ENCODE measurements at places on chromosomes 16 and 17. TPM values are rescaled to one million over a fixed set of nuclear protein-coding genes. Genes with fewer than 3 reads are reported as not detected.

- DNase-seq, result no peak
These were observed 670 bp upstream of the CTF1 start for GRCh38 chr16:30895627-30896260.

DNA sequence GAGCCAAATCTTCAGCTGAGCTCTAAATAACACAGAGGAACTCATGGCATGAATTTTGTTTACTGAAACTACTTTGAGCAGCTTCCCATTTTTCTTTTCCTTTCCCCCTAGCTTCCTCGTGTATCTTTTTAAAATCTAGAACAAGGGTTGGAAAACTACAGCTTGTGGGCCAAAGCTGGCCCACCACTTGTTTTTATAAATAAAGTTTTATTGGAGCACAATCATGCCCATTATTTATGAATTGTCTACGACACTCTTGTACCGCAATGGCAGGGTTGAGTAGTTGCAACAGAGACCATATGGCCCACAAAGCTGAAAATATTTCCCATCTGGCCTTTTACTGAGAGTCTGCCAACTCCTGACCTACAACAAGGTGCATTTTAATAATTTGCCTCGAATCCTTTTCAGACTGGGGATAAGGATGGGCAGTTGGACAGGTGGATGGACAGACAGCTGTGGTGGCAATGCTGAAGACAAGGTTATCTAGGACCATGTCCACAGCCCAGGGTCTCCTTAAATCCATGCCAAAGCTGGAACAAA lies 87.7 kb downstream of the RMI2 start:
- DNase-seq, result no peak

DNA sequence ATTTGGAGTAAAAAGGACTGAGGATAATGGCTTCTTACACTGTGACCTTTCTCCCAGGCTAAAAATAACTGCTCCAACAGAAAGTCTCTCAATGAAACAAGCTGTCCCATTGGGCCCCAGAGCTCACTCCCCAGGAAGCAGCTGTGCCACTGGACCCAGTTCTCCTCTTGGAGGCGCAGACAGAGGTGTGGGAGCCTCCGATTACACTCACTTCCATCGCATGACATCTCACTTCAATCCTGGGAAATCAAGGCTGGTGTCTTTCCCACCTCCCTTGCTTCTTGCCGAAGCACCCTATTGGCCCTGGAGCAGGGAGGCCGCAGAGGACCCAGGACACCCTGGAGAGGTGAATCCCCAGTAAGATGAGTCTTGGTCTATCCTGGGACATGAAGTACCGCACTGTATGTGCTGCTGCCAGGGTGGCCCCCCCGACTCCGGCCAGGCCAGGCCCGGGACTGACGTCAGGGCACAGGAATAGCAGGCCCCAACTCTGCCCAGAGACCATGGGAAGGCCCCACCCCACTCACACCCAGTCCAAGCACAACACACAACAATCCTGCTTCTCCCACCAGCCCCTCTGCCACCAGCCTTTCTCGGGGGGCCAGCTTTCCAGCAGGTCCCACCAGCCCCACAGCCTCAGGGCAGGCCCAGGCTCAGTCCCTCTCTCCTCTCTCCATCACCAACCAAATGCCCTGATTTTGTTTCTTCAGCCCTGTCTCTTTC lies 29.5 kb downstream of the SRL start:
- DNase-seq, result peak; percentile 93

DNA sequence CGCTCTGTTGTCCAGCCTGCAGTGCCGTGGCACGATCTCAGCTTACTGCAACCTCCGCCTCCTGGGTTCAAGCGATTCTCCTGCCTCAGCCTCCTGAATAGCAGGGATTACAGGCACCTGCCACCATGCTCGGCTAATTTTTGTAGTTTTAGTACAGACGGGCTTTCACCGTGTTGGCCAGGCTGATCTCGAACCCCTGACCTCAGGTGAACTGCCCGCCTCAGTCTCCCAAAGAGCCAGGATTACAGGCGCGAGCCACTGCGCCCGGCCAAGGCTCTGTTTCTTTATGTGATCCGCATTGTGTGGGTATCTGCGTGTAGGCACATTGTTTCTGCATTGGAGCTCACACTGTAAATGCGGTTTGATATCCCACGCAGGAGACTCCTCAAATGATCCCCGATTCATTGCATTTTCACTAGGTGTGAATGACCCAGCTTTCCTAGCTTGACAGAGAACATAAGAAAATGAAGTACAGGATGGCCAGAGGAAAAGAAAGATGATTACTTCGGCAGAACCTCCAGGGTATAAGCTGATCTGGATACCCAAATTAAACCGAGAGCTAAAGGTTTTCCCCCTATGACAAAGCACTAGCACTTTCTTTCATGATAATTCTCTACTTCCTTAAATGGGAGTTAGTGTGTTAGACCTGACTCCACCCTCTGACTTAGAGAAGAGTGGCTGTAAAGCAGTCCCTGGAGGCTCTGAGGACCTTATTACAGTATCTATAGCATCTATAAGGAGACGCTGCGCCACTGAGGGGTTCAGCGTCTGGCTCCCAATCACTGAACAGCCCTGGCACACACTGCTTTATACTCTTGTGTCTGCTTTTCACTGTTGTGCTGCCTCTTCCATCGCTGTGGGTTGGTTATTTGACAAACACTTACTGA lies 17.3 kb downstream of the COTL1 start:
- no peak for DNase-seq

DNA sequence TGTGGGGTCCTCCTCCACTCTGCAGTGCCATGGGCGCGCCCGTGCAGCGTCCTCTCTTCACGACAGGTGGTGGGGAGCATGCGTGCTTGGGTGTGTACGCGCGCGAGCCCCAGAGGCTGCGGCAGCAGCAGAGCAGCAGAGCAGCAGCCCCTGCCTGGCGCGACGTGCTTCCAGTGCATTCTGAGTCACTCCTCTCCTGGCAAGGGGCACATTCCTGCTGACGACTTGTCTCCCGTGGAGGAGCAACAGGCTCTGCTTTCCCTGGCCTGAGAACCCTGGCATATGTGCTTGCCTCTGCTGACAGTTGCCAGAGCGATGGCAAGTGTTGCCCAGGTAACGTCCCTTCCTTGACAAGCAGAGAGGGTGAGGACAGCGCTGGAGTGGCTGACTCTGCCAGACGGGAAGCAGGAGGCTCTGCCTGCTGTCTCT lies 133.8 kb upstream of the PLCG2 start:
- peak; percentile 82 for DNase-seq

GRCh38 chr16:30947541-30947858 lies 1.4 kb upstream of the ORAI3 start:
- DNase-seq, result peak; percentile 68

DNA sequence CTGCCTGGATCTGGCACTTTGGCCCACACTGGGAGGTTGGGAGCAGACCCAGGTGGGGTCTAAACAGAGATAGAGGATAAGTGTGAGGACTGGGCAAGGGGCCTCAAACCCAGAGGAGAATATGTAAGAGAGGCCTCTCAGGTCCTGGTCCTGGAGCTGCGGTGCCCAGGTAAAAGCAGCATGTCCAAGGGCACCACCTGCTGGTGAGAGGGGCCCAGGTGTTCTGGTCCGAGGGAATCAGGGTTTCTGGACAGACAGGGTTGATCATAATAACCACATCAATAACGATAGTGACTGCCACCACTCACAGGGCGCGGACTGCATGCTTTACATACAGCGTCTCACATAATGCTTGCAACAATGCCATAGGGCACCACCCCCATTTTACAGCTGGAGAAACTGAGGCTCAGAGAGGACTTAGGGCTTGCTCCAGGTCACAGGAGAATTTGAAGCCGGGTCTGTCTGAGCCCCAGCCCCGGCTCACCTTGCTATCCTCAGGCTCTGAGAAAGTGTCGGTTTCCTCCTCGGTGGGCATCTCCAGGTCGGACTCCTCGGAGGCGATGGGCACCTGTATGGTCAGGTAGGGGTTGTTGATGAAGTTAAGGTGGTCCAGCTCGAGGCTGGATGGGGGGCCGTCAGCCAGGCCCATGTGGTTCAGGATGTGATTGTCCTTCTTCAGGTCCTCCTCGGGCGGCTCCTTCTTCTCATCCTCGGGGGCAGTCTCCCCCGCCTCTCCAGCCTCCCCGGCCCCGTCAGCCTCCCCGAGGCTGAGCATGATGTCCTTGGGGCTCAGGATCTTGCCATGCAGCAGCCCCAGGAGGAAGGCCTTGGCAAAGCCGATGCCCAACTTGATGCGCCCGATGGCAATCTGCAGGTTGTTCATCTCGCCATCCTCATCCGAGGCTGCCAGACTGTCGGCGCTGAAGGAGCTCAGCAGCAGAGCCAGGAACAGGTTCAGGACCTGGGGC lies 19.1 kb upstream of the CD79B start:
- DNase-seq, result no peak

GRCh38 chr17:28324781-28325180 lies 5.8 kb downstream of the TMEM97 start:
- DNase-seq, result no peak

DNA sequence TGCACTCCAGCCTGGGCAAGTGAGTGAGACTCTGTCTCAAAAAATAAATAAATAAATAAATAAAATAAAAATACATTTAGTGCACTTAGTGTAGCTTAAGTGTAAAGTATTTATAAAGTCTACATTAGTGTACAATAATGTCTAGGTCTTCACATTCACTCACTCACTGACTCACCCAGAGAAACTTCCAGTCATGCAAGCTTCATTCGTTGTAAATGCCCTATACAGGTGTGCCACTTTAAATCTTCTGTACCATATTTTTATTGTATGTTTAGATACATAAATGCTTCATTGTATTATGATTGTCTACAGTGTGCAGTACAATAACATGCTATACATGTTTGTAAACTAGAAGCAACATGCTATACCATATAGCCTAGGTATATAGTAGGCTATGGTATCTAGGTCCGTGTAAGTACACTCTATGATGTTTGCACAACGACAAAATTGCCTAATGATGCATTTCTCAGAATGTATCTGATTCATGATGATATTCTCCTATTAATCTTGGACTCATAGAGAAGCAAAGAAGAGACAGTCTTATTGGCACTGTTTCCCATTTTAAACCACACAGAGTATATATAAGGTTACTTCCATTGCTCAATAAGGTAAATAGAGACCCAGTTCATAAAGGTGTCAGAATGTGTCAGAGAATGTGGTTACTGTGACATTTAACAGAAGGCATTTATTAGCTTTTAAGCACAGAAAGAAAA lies 1314.9 kb downstream of the CDH11 start:
- DNase-seq, result no peak

DNA sequence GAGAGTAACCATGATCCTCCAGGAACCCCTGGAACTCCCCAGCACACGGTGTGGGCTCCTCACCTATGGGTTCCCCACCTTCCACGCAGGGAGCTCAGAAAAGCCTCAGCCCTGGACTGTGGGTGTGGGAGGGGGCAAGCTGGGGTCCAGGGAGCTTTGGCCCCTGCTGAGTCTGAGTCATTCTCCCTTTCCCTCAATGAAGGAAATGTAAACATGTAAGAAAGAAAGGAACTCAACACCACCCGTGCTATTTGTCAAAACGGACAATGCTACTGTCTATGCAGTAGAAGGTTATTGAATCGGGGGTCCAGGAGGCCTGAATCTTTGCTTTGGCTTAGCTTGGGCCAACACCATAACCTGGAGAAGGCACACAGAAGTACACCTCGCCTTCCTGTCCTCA lies 222.8 kb downstream of the PMP22 start:
- DNase-seq, result no peak

DNA sequence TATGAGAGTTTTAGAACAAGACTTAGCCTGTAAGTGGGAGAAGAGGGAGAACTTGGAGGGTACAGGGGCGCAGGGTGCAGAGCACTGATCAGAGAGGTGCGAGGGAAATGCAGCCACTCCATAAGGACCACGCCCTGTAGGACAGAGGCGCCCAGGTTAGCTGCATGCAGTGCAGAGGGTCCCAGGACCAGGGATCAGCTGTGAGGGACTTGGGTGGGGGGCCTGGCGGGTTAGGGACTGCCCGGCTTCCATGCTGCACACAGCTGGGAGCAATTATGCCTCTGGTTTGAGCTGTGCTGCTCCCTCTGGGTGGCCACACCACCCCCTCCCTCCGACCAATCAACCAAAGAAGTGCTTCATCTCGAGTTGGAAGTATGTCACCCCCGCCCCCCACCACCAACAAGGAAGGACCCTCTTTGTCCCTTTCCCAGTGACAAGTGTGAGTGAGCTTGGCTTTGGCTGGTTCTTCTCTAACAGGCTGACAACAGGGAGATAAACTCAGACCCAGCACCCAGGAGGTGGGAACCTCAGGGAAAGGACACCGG lies 22.2 kb upstream of the CLEC18A start:
- DNase-seq, result no peak

DNA sequence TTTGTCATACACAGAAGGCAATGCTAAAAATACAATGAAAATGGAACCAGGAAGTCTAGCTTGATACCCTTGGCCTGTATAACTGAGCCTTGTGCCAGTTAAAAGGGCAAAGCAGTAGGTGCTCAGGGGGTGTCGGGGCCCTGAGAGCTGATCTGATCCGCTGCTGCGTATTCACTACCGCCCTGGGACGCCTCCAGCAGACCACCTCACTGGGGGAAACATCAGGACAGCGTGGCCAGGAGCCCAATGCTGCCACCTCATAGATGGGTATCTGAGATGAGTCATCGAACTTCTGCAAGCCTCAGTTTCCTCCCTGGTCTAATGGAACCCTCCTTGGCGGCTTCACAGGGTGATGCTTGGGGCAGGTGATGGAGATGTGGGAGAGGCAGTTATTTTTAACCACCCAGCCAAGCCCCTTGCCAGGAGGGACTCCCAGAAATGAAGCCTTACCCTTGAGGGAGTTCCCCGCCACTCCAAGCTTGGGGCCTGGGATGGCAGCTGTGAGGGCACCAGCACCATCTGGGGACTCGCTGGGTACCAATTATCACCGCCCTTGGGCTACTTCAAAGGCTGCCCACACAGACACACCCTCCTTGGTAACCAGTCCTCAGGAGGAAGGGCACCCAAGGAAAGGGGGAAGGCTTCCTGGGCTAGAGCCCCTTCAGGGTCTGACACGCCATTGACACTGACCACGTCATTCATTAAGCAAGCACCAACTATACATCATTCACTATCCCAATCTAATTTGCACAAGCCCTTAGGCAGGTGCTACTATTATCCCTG lies 7.8 kb downstream of the DEXI start:
- DNase-seq, result peak; percentile 71

DNA sequence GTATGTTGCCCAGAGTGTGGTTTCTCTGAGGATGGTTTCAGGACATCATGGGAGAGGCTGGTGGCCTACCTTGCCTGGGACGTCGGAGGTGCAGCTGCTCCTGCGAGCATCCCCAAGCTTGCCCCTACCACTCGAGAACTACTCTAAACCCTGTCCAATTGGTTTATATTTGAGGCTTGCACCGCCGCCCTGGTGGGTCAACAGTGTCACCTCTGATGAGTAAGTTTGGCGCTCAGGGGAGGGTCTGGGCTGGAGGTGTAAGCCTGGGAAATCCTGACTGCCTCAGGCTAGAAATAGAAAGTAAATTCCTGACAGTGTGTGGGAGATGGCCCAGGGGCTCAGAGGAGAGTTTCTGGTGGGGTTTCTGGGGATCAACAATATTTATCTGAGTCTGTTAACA lies 48.2 kb downstream of the CCDC42 start:
- DNase-seq, result peak; percentile 74

NR1D1 gene
- polyA plus RNA-seq, result 28.5 TPM

VTN gene
- polyA plus RNA-seq, result 0.63 TPM

SMARCD2 gene
- 37.9 TPM for polyA plus RNA-seq

TBC1D26 gene
- not detected for polyA plus RNA-seq

CLDN6 gene
- polyA plus RNA-seq, result not detected

Data from aorta (tissue), 5 donors.